ENCODE measurements at places on chromosomes 6 and 20.

DNA sequence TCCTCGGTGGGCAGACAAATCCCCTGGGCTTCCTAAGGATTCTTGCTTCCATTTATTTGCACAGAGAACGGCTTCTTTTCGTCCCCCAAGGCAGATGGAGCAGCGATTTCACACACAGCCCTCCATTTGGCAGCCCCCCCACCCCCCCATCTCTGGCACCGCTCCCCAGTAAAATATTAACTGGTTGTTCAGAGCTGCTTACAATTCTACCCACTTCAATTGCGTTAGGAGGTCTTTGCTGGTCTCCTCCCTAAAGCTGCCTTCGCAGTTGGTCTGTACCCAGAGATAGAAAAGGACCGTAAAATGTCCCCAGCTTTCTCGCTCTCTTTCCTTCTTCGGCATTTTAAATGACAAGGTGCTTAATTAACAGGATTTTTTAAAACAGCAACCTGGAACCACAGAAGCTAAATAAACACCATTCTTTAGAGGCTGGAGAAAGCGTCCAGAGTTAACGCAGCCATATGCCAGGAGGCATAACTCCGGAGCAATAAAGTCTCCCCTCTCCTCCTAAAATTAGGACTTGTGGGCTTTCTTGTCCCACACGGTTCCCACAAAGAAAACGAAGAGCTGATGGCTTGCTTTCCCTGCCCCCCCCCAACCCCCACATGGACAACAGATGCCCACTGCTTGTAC lies 1.7 kb upstream of the ZMYND8 start:
- no peak for DNase-seq

DNA sequence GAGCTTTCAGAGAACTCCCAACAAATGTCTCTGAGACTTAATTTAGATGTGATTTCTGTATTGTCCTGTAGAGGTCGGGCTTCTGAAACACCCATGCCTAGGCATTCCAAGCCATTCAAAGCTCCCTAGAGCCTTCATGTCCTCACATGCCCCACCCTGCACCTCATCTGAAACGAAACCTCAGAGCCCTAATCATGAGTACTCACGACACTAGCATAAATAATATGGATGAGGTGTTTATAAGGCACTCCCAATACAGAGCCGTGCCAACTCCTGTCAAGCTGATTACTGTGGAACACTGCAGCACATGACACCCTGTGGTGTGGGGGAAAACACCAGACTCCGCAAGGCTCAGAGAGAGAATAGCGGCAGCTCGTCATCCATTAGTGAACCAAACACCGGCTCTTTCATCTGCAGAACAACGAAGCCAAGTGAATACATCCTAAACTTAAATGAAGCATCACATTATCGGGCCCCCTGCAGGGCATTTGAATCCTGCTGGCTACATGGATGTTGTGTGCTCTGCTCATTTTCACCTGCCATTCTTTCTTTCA lies 83.8 kb downstream of the FNDC1 start:
- DNase-seq, result peak; percentile 12

GRCh38 chr6:53986165-53986720 lies 125.0 kb upstream of the MLIP start:
- DNase-seq, result peak; percentile 52

DNA sequence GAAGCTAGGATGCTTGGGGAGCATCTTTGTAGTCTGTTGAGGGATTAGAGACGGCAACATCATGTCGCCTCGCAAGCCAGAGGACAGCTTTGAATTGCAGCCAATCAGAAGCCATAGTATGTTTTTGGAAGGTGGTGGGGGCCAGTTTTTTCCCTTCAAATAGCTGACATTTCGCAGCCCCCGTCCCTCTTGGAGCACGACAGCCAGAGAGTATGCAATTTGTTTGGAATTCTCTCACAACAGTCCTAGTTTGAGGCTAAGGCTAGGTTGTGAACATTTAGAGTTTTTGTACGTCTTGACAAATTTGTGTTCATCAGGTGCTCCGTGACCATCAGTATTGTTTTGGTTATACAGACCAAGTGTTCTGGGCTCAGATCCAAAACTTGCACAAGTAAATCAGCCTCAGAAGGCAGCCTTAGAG lies 83.3 kb downstream of the PLCB1 start:
- DNase-seq, result no peak

GRCh38 chr6:14109411-14109826 lies 8.2 kb upstream of the CD83 start:
- no peak for DNase-seq

DNA sequence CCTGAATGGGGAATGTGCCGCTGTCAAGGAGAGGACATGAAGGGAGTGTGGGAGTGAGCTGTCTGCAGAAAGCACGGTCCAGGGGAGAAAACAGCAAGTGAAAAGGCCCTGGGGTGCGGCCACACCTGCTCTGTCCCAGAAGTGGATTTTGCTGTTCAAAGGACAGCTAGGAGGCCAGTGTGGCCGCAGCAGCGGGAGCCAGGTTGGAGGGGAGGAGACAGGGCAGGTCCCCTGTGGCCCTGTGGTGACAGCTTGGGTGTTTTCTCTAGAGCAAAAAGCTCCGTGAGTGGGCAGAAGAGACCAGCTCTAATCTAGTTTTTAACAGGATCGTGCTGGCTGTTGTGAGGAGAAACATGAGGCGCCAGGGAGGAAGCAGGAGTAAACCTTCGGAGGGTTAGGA lies 4.5 kb upstream of the SLC52A3 start:
- no peak for DNase-seq

- no peak for DNase-seq
These were observed 271.1 kb upstream of the AGPAT4 start for GRCh38 chr6:161544801-161545480.

GRCh38 chr6:88997327-88997726 lies 33.9 kb upstream of the RNGTT start:
- DNase-seq, result no peak

- peak; percentile 71 for DNase-seq
These were observed 131.8 kb upstream of the PROKR2 start for GRCh38 chr20:5448449-5449118.

DNA sequence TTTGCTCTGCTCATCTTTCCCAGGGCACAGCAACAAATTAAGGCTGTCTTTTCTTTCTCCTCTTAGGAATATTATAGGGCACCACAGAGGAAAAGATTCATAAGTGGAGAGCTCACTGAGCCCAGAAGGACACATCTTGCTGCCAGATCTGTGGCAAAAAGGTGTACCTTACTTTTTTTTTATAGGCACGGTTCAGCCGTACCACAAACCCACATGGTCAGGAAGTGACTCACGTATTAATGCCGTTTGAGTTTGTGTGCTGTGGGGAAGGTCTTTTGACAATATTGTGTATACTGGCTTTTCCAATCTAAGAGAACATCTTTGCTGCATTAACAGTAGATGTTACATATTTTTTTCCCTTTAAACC lies 28.4 kb downstream of the PAQR8 start:
- no peak for DNase-seq

GRCh38 chr6:128659276-128659675 lies 138.9 kb upstream of the PTPRK start:
- no peak for DNase-seq

- DNase-seq, result no peak
These were observed 17.7 kb upstream of the MYB start for GRCh38 chr6:135163440-135163738.

- DNase-seq, result no peak
These were observed 104.8 kb downstream of the TAF4 start for GRCh38 chr20:61960836-61961235.

DNA sequence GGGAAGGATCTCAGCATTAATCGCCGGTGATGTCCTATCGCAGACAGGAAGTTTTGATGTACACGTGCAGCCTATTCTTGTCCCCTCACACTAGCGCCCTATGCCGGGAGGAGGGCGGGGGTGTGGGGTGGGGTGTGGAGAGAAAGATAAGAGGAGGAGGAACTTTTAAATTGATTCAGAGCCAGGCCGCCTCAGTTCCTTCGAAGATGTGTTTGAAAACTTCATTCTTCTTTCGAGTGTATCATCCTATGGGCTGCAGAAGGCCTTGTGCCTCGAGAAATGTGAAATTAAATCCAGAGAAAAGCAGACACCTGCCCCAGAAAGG lies 2.5 kb upstream of the POU3F2 start:
- DNase-seq, result no peak

DNA sequence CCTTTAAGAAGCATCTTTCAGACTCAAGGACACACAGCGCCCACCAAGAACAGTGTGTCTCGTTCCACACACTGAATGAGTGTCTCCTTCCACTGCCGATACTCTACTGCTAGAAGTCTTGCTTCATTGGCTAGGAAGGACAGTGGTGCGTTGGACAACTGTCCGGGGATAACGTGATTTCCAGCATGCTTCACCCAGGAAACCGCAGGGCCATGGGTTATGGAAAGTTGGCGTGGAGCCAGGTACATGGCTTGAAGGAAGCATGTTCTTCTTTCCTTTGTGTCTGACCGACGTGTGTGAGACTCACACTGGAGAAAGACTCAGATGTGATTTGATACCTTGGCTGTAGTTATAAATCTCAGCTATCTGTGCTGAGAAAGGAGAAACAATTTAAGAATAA lies 73.2 kb downstream of the SMOC2 start:
- no peak for DNase-seq

- no peak for DNase-seq
These were observed 3.0 kb downstream of the TRIM10 start for GRCh38 chr6:30157999-30158398.

GRCh38 chr6:39724787-39725631 lies at the start of gene KIF6:
Gene KIF6, minus strand, starts transcription at chr6:39725408. Its CDS starts 98 bp downstream, at chr6:39725310.
- DNase-seq, result peak; percentile 86

GRCh38 chr6:540490-540889 lies 116.4 kb downstream of the HUS1B start:
- no peak for DNase-seq

- no peak for DNase-seq
These were observed 119.5 kb downstream of the FOXC1 start for GRCh38 chr6:1729133-1729749.

- DNase-seq, result no peak
These were observed 976.1 kb upstream of the MAP3K7 start for GRCh38 chr6:91562955-91563354.
